ENCODE measurements at places on chromosomes 6 and 20. TPM values are rescaled to one million over a fixed set of nuclear protein-coding genes. Genes with fewer than 3 reads are reported as not detected.

GRCh38 chr6:149013586-149014344 is 266.9 kb downstream of the UST start:
- H3K36me3 ChIP-seq: no peaks in the 10 kb centered on the region
- DNase-seq: no peak
- no peak overlapping the region for H3K4me3 ChIP-seq

DNA sequence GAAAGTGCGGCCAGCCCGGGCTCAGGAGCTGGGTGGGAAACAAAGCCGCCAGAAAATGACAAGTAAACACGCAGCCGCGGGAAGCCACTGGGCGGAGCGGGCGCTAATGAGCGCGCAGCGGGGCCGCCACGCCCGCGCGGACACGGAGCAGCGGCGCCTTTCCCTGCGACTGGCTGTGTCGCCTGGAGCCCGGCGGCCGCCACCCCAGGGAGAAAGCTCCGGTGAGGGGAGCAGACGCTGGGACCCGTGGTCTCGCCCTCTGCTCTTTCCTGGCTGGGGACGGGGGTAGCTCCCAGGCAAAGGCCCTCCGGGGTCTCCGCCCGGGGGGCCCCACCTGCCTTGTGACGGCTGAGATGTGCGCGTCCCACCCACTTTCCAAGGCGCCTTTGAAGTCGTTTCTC is 54.9 kb downstream of the PRR18 start:
- H3K27me3 ChIP-seq: peaks cover 24% of the 10 kb centered on the region
- H3K36me3 ChIP-seq: no peaks in the 10 kb centered on the region
- no peak overlapping the region for H3K27ac ChIP-seq
- peak overlapping the region; percentile 35 for H3K4me3 ChIP-seq
- H3K4me1 ChIP-seq: peaks cover 7% of the 10 kb centered on the region

DNA sequence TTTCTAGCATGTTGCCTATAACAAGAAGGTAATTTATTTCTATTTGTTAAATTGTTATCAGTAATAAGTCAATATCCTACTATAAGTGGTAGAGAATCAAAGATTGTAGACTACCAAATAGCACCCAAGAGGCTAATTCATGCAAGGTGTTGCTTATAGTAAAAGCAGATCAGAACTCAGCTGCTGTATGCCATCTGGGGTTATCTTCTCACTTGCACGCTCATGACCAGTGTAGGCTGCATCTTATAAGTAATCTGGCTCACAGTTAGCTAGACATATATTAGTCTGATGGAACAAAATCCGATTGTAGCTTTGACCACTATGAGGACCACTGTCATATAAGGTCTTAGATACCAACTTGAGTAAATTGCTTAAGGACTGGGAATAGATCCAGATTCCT is 17.0 kb downstream of the TOP1 start:
- no peaks in the 10 kb centered on the region for H3K36me3 ChIP-seq
- no peaks in the 10 kb centered on the region for H3K27me3 ChIP-seq
- DNase-seq: no peak
- H3K4me1 ChIP-seq: peaks cover 3% of the 10 kb centered on the region
- H3K27ac ChIP-seq: peak overlapping the region; percentile 1

The ULBP3 gene
- total RNA-seq: 0.73 TPM

- H3K27ac ChIP-seq: no peak overlapping the region
- no peaks in the 10 kb centered on the region for H3K4me1 ChIP-seq
- no peak overlapping the region for H3K4me3 ChIP-seq
- H3K36me3 ChIP-seq: no peaks in the 10 kb centered on the region
- DNase-seq: no peak
These were observed 121.8 kb downstream of the COL9A1 start for GRCh38 chr6:70180901-70181599.

DNA sequence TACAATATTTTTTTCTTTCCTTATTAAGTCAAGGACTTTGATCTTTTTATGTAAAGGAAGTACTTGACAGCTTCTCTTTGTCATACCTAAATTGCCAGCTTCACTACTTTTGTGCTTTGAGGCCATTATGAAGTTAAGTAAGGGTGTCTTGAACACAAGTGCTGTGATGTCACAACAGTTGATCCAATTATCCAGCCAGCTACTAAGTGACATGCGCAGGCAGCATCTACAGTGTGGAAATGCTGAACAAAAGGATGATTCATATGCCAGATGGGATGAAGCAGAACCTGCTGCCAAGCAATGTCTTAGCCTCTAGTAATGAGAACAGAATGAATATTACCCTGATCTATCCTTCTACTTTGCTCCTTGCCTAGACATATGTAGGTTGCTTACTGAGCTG is 68.3 kb upstream of the TMEM244 start:
- no peak for DNase-seq
- no peaks in the 10 kb centered on the region for H3K27me3 ChIP-seq
- H3K27ac ChIP-seq: no peak overlapping the region

The BPIFB4 gene
- not detected for total RNA-seq

DNA sequence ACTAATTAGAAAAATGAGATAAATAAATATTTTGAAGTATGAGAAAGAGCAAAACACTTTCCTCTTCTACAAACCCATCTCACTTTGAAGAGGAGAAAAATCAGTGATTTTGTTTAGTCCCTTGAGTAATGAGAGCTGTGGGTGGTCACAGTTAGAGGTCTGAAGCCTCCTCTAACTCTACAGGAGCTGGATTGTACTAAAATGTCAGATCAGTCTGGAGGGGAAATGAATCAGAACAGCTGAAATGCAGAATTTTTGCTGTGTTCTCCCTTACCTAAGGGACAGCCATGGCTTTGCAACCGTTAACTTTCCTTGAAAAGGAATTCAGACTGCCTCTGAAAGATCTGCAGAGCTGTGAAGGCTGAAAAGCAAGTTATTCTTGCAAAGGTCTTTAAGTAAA is 11.4 kb upstream of the RFPL4B start:
- H3K4me1 ChIP-seq: no peaks in the 10 kb centered on the region
- DNase-seq: no peak
- H3K27ac ChIP-seq: no peak overlapping the region
- H3K27me3 ChIP-seq: no peaks in the 10 kb centered on the region
- H3K36me3 ChIP-seq: no peaks in the 10 kb centered on the region

- no peaks in the 10 kb centered on the region for H3K27me3 ChIP-seq
- DNase-seq: no peak
- H3K4me1 ChIP-seq: no peaks in the 10 kb centered on the region
- H3K4me3 ChIP-seq: no peak overlapping the region
- no peaks in the 10 kb centered on the region for H3K36me3 ChIP-seq
These were observed 11.1 kb upstream of the CDK5RAP1 start for GRCh38 chr20:33412484-33412838.

The BMP7 gene
- total RNA-seq: 3.8 TPM

The NQO2 gene
- total RNA-seq: 23.6 TPM

DNA sequence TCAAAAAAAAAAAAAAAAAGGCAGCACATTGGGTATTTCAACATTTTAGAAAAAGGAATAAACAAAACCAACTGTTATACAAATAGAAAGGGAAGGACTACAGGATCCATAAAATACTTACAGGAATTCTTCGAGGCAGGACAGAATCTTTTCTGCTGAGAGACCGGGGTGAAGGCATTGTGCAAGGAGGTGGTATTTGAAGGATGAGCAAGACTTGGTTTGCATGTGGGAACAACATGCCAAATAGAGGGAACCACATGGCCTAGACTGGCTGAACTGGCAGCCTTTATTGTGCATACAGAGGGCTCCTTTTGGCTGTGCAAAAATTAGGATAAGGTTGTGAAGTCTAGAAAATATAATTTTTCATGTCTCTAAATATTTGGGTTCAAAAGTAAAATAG is 62.9 kb downstream of the SCAND1 start:
- DNase-seq: no peak
- H3K27ac ChIP-seq: no peak overlapping the region

- H3K27ac ChIP-seq: no peak overlapping the region
- H3K4me1 ChIP-seq: no peaks in the 10 kb centered on the region
- no peaks in the 10 kb centered on the region for H3K27me3 ChIP-seq
- H3K4me3 ChIP-seq: no peak overlapping the region
- H3K36me3 ChIP-seq: no peaks in the 10 kb centered on the region
These were observed 453.8 kb upstream of the POU3F2 start for GRCh38 chr6:98380589-98380988.

The MUC22 gene
- total RNA-seq: not detected

The L3MBTL3 gene
- total RNA-seq: 9.7 TPM

The VSX1 gene
- not detected for total RNA-seq

The TINAG gene
- not detected for total RNA-seq

The ANKRD66 gene
- total RNA-seq: not detected

The NXT1 gene
- total RNA-seq: 42.9 TPM

- no peaks in the 10 kb centered on the region for H3K27me3 ChIP-seq
- H3K4me3 ChIP-seq: no peak overlapping the region
- H3K4me1 ChIP-seq: no peaks in the 10 kb centered on the region
- H3K27ac ChIP-seq: no peak overlapping the region
- no peaks in the 10 kb centered on the region for H3K36me3 ChIP-seq
These were observed 62.7 kb downstream of the MEI4 start for GRCh38 chr6:77715588-77715987.

DNA sequence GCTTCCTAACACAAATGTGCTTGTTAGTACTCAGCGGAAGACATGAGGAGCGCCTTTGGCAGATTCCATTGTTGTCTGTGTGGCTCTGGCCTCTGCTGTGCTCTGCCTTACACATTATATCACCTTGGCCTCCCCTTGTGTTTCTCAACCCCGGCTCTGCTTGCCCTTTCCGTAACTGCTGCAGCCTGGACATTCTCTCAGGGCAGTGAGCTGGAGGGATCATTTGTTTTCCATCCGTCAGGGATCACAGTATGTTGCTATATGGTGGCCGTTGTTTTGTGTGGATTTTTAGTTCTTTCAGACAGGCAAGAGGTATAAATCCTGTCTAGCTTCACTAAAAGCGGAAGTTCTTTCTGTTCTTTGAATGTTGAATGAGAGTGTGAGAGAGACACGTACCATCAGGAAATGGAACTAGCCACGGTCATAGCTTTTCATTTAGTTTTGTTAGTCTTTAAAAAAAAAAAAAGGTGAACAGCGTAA is 175.1 kb downstream of the JARID2 start:
- H3K27ac ChIP-seq: no peak overlapping the region
- DNase-seq: no peak
- H3K4me3 ChIP-seq: no peak overlapping the region
- H3K27me3 ChIP-seq: no peaks in the 10 kb centered on the region
- no peaks in the 10 kb centered on the region for H3K4me1 ChIP-seq

- no peak overlapping the region for H3K27ac ChIP-seq
- no peaks in the 10 kb centered on the region for H3K36me3 ChIP-seq
- H3K4me1 ChIP-seq: no peaks in the 10 kb centered on the region
- H3K27me3 ChIP-seq: no peaks in the 10 kb centered on the region
- no peak overlapping the region for H3K4me3 ChIP-seq
These were observed 427.3 kb upstream of the CITED2 start for GRCh38 chr6:139801571-139802321.

Data from breast epithelium (tissue), 4 donors.